Activated CD4-positive, alpha-beta T cell treated with anti-CD3 and anti-CD28 coated beads, Interleukin-2, amount 50 U/mL, for 1 hour (primary cell): ENCODE measurements at places on chromosomes 5 and 9.
A peak's percentile ranks its signal among the peaks of the same experiment; 100 is the strongest.

DNA sequence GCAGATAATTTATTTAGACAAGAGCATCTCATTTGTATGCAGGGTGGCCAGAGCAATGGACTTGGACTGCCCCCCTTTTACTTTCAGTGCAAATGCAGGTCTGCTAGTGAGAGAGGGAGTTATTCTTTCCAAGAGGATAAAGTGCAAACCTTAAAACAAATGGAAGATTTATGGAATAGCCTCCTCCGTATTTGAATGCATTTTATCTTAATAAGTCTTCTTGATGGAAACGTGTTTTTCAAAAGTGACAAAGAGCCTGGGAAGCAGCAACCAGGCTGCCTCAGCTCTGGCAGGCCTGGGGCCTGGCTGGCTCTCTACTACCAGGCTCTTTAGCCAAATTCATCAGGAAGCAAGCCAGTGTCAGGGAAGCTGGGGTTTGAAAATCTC is 6.8 kb downstream of the NR2F1 start:
- DNase-seq = no peak

GRCh38 chr9:119050281-119050680 is 319.0 kb downstream of the BRINP1 start:
- DNase-seq = no peak

DNA sequence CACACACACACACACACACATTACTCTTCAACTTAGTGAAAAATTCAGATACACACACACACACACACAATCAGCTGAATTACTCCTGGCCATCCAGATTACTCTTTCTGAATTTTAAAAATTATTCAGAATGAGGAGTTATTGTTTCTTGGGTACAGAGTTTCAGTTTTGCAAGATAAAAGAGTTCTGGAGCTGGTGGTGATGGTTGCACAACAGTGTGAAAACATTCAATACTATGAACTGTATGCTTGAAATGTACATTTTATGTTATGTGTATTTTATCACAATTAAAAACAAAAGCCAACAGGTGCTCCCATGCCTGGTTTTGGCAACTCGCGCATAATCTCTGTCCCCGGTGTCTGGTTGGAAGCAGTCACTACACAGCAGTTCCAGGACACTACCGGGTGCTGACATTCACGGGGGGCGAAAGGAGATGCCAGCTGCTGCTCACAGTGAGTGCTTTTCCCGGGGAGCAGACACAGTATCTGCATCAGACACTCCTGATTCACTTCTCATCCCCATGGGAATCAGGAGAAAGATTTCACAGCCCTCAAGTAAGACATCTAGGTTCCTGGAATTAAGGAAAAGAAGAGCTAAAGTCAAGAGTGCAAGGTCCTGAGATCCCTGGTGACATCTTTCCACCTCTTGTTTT is 55.7 kb downstream of the LHFPL2 start:
- no peak for DNase-seq

- no peak for DNase-seq
These were observed 72.2 kb downstream of the CERT1 start for GRCh38 chr5:75439276-75439675.

GRCh38 chr5:10892147-10892910 is 131.3 kb upstream of the DAP start:
- no peak for DNase-seq

DNA sequence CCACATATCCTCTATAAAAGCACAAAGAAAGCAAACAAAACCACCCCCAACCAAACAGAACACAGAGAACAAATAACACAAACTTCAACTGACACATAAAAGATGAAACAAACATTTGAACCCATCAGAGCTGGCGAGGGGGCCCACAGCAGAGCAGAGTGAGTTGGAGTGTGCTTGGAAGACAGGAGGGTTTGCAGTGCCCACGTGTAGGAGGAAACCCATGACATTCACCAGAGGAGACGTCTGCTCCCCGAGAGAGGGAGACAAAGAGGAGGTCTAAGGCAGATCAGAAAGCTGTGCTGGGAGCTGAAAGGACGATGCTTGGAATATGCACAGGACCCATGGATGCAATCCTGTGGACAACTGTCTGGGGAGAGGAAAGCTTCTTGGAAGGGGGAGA is 27.0 kb downstream of the MRPL36 start:
- no peak for DNase-seq

GRCh38 chr9:126150411-126151030 is 176.1 kb upstream of the MVB12B start:
- DNase-seq = no peak

- no peak for DNase-seq
These were observed 146.8 kb downstream of the GHR start for GRCh38 chr5:42569953-42570548.

- no peak for DNase-seq
These were observed 24.2 kb upstream of the UBAC1 start for GRCh38 chr9:135985459-135985774.

DNA sequence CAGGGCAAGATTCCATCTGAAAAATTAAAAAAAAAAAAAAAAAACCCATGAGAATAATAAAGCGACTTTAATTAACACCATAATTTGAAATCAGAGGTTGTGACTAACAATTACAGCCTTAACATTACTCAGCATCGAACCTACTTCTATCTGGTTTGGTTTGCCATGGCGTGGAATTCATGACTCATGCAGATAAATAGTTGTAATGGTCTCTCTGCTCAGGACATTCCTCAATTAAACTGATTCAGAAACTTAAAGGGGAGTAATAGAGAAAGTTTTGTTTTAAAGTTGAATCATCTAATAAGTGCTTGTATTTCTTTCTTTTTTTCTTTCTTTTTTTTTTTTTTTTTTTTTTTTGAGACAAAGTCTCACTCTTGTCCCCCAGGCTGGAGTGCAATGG is 135.5 kb downstream of the SPATA31D1 start:
- DNase-seq = no peak

- no peak for DNase-seq
These were observed 30.6 kb downstream of the ANKRD55 start for GRCh38 chr5:56202483-56202882.

- DNase-seq = no peak
These were observed 198.1 kb downstream of the C9orf50 start for GRCh38 chr9:129422843-129423192.

DNA sequence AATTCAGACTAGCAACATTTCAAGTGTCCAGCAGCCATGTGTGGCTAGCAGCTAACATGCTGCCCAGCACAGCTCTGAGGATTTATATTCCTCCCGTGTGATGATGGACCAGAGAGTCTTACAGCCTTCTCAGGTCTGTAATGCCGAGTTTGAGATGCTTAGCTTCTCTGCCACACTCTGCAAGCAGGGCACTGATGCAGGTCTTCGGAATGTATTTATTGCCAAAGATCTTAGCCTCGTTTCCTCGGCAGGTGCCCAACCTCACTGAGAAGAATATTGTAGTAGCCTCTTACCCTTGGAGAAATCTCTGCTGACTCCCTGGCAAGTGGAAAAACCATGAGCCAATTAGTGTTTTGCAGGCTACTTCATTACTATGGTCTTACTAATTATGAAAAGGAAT is 3.7 kb upstream of the RAI14 start:
- DNase-seq = no peak

GRCh38 chr9:11457825-11458790 is 845.3 kb upstream of the PTPRD start:
- no peak for DNase-seq

DNA sequence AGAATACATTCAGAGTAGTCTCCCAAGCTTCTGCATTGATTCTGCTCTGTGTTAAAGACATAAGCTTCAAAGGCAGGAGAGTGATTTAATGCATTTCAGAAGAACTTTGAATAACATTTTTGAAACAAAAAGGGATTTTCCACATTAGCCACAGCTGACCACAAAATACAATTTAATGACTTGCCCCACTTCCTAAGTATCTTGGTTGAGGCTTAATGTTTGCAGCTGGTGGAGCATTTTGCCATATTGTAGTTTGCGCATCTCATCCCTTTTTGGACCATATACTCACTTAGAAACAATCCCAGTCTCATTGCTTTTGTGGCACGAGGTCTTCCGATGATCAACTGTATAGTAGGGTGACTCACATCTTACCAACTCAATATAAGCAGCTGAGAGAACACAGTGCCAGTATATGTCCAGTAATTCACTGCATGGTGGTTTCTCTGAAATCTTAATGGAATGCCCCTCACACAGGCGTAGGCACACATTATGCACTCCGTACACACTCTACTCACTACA is 455.8 kb upstream of the PTGER4 start:
- DNase-seq = no peak

- no peak for DNase-seq
These were observed 50.7 kb upstream of the NKD2 start for GRCh38 chr5:957748-958485.

DNA sequence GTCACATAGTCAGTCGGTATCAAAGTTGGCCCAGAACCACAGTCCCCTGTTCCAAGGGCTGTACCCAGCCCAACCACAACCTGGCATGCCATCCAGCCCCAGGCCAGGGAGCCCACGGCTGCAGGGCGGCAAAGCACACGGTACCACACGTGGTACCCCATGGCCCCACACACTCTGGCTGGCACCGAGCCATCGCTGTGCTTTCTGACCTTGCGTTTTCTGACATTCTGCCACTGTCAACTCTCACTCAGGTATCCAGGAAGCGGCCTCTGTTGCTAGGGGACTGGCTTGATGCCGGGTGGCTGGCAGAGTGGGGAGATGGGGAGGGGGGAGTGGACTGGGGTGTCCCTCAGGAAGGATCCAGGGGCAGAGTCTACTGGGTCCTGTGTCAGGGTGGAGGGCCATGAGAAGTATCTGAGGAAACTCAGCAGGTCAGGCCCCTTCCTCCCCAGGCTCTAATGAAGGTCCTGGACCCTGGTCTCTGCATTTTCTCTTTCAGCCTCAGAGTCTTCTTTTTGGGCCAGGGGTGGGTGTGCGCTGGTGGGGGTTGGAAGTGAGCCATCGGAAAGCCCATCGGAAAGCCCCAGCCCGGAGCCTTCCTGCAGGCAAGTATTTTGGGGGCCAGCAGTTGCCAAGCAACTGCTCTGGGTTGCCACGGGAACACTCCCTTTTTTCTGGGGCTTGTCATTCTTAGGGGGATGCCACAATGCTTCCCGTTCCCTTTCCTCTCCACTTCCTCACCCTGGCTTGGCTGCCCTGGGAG is 21.0 kb upstream of the RALGDS start:
- peak; percentile 82 for DNase-seq
